ENCODE measurements at places on chromosomes 1 and 21.

- no peak for DNase-seq
These were observed 78.0 kb downstream of the USP1 start for GRCh38 chr1:62514746-62515423.

DNA sequence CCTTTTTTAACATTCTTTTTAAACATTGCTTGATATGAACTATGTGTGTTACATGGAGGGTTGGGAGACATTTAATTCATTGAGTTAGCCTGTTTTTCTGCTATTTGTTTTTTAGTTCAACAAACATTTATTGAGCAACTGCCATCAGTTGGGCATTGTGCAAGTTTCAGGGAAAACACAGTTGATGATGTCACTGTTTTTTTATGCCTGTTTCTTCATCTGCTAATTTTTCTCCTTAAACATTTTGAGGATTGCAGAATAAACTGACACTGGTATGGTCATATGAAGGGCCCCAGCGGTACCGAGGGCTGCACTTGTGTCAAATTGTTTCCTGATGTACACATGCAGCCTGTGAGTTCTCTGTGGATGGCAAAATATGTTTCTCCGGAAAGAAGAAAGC is 253.0 kb downstream of the FGGY start:
- DNase-seq, result no peak

DNA sequence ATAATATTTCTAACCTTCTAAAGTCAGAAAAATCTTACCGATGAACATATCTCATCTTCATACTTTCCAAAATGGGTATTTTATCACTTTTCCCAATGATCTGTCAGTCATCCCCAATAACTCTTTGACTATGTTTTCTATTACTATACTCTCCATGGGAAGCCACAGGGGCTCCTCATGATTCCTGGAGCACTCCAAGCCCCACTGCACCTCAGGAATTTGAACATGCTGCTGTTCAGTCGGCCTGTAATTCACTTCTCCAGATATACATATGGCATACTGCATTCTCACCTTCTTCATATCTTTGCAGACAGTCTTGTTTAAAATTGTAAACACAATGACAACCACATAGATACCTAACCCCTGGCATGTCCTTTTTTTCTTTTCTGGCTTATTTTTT is 333.0 kb downstream of the BRINP3 start:
- DNase-seq, result no peak

DNA sequence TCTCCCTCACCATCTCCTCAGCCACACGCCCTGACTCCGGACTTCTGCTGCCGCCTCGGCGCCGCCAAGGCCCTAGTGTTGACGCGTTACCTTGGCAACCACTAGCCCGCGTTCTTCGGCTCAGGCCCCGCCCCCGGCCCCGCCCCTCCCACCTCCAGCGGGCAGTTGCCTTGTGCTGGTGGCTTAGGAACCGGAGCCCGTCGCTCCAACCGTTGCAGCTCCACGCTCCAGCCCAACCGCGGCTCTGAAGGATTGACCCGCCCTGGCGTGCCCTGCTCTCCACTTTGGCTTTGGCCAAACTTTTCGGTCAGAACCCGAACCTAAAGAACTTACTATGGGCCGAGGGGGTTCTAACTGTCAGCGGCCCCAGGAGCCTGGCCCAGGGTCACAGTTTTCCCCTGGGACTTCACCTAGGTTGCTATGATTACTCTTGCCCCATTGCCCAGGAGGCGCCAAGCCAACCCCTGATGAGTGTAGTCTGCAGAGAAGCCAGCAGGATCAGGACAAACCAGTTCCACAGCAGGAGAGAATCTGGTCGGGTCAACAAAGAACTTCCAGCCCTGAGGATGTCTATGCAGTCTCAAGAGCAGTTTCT is at the start of gene CFAP45:
Gene CFAP45, minus strand, starts transcription at position 80 of the 595 bp plus-strand sequence. Its CDS starts 67 bp downstream, at position 13.
- no peak for DNase-seq

DNA sequence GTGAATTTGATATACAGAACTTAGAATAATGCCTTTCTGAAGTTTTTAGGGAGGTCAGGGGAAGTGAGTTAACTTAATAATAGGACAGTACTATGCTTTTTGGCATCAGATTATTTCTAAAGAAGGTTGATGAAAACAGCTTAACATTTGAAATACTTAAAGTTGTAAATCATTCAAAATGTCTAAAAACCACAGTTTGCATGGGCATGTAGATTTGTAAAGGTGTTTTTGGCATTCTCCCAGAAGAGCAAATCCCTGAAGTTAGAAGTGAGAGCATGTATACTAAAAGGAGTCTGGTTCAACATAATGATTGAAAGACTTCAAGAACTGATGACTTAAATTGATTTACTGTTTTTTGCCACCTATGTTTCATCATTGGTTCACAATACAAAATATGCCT is 6.7 kb downstream of the DR1 start:
- DNase-seq, result no peak

GRCh38 chr1:59522925-59523505 is 226.1 kb downstream of the FGGY start:
- no peak for DNase-seq

DNA sequence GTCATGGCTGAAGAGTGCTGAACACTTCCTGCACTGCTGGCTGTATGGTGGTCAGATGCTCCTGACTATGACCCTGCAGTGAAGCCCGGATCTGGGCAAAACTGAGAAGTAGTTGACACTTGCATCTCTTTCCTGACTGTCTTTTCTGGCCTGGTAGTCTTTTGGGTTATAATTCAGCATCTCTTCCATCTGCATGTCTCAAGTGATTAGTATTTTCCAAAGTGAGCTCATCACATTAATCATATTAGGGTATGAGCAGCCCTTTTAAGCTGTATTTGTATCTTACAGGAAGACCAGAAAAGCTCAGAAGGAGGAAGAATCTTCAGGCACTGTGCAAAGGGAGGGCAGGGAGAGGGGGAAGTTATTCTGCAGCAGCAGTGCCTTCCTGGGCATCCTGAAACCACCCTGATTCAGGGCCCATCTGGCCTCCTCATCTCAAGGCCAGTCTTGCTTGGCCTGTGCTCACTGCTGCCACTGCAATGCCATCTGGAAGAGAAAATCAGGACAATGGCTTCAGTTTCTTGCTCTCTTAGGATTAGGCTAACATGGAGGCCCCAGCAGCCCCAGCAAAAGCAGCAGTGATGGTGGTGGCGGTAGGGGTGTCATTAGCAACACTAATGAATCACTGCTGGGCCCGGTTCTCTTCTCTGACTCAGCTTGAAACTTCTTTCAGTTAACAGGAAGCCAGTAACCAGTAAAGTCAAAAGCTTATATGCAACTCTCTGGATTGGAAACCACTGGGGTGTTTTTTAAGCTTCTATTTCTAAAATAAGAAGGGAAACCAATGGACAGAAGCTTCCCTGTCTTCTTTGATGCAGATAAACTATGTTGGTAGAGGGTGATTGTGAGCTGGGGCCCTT is 63.3 kb upstream of the WDR26 start:
- DNase-seq, result peak; percentile 47

DNA sequence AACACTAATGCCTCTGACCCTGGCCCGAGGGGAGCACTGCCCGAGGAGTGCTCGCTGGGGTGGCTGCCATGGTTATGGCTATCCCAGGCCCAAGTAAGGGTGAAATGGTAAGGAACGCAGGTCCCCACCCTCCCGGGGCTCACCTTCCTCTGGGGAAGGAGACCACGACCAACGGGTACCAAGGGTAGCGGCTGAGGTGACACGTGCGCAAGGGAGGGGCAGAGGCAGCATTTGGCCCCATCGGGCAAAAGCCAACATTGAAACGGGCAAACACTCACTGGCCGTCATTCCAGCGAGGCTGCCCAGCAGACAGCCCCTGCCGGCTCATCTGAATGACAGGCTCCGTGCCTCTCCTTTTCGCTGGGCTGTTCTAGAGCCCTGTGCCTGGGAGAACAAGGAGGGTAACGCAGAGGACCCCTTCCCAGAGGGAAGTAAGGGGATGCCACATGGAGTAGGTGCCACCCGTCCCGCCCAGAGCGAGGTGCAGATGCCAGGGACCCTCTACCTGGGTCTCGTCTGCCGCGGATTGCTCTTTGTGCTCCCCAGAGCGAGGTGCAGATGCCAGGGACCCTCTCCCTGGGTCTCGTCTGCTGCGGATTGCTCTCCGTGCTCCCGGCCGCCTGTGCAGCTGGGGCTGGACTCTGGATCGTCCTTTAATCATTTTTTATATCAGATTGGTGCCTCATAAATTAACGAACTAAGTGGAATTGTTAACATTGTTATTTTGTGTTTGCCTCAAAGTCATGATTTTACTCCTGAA is 16.2 kb downstream of the ACTRT2 start:
- DNase-seq, result no peak
